ENCODE measurements at places on chromosomes 5 and 9.

DNA sequence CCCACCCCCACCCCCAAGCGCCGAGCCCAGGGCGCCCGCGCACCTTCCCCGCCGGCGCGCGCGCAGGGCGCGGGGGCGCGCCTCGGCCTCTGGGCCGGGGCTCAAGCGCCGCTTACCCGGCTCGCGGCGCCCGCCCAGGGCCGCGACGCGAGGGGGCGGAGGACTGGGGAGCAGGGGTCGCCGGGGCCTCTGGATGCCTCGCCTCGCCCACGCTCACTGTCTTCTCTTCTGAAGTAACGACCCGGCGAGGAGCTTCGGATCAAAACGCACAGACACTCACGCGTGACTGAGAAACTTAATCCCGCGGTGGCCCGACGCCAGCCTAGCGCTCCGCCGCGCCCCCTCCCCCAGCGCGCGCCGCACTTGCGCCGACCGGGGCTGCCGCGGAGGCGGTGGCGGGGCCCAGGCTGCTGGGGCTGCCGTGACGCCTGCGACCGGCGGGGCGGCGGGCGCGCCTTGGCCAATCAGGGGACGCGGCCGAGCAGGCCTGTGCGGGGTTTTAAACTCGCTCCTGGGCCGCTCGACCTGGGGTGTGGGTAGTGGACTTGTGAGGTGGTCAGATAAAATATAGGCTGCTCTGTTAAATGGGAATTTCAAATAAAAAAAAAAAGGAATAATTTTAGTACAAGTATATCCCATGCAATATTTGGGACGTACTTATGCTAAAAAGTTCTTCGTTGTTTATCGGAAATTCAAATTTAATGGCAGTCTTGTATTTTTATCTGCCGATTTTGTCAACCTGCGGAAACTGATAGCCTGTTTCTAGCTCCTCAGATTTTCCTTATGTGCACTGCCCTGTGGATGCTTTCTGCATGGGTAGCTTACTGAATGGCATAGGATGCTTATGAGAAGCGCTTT, at the start of gene MPDZ:
Gene MPDZ, minus strand, starts transcription at position 409 of the 858 bp plus-strand sequence. CDS start 29,377 bp downstream, outside the sequence.
- no peak for DNase-seq

DNA sequence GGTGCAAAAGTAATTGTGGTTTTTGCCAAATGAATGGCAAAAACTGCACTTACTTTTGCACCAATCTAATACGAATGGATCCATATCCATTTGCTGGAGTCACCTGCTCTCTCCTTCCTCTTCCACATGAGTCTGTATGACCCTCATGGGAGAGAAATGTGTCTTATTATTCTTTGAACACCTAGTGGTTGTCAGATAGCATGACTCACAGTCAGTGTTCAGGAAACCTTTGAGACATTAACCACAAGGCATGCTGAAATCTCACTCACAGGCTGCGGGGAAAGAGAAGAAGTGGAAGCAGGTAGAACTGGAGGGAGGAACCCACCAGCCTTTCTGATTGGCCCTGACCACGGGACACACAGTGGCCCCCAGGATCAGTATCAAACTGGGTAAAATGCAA, 222.8 kb upstream of the KLF4 start:
- DNase-seq, result no peak

DNA sequence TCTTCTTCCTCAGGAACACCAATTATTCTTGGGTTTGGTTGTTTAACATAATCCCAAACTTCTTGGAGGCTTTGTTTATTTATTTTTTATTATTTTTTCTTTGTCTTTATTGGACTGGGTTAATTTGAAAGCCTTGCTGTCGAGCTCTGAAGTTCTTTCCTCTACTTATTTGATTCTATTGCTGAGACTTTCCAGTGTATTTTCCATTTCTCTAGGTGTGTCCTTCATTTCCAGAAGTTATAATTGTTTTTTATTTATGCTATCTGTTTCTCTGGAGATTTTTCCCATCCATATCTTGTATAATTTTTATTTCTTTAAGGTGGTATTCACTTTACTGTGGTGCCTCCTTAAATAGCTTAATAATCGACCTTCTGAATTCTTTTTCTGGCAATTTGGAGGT, 8.8 kb upstream of the RIOK2 start:
- no peak for DNase-seq

- DNase-seq, result no peak
These were observed 432 bp downstream of the STARD4 start for GRCh38 chr5:111511831-111512374.

DNA sequence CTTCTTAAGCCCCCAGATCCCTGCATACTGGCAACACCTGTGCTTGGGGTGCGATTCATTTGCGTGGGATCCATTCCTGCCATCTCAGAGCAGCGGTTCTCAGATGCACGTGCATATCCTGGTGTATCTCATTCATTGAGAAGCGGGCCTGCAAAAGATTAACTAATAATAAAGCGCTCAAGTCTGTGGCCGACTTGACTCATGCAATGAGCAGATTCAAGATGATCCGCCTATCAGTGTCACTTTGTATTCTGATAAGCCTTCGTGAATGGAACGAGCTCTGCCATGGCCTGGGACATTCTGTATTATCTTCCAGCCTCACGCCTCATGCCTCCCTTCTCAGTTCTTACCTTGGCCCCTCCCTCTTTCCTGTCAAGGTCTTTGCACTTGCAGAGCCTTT, 22.3 kb downstream of the C1QTNF2 start:
- DNase-seq, result no peak

DNA sequence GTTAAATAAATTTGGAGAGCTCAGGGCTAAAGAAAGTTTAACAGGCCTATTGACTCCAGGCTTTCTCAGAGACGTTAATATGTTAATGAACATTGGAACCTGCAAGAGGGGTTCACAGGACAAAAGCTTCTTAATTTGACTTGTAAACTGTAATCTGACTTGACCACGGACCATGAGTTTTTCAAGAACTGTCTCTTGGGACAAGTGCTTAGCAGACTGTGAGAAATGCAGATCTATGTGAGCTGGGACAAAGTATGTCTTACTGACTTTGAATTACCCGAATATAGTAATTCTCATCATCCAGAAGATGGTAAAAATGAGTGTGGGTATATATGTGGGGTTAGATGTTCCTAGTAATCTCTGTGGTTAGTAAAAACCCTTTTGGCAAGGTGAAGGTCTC, 186.6 kb downstream of the ATP10B start:
- DNase-seq, result no peak

GRCh38 chr5:81283976-81284375, 17.4 kb upstream of the ZCCHC9 start:
- no peak for DNase-seq

- DNase-seq, result no peak
These were observed 918.6 kb upstream of the DMAC1 start for GRCh38 chr9:8718121-8718725.

DNA sequence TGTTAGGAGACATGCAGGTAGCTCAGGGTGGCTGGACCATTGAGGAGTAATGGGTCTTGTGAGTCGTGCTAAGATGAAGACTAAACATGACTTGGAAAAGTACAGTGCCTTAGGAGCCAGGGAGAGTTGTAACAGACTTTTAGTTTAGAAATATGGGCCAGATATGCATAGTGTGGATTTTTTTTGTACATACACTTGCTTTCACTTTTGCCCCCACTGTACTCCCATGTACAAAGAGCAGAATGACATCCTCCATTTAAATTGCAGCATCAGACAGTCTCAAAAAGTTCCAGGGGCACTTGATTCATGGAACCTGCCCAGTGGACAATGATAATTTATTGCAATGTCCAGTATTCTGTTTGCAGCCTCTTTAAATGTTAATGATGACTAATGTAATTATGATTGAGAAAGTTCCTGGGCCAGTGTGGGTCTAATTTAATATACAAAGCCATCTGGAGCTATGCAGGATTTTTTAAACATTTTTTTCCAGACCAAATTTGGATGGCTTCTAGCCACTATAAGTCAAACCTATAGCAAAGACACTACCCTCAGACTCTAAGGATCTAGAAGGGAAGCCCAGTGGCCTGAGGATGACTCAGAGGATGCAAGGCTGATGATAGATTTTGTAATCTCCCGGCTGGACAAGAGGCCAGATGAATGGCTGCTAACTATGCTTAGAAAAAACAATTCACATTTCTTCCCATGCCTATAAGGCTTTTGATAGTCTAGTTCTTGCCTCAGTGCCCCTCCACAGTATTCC, 80.1 kb downstream of the TRPC7 start:
- no peak for DNase-seq

DNA sequence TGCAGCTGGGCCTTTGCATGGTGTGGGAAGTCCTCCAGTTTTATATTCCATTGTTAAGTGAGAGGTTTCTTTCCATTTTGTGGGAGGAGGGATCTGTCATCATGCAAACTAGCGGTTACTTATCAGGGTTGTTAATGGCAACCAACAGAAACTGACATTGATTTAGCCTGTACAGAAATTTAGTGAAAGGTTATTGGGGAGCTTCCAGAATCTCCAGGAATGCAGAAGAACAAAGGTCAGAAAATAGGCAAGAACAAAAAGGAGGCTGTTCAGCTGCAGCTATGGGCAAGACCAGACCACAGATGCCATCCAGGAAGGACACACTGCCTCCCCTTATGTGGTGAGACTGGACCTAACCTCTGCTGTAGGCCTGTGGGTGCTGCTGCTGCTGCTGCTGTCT, 395.8 kb downstream of the KDM4C start:
- DNase-seq, result no peak

- DNase-seq, result peak; percentile 32
These were observed 24.7 kb downstream of the FNBP1 start for GRCh38 chr9:130018265-130018664.

DNA sequence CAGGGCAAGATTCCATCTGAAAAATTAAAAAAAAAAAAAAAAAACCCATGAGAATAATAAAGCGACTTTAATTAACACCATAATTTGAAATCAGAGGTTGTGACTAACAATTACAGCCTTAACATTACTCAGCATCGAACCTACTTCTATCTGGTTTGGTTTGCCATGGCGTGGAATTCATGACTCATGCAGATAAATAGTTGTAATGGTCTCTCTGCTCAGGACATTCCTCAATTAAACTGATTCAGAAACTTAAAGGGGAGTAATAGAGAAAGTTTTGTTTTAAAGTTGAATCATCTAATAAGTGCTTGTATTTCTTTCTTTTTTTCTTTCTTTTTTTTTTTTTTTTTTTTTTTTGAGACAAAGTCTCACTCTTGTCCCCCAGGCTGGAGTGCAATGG, 135.5 kb downstream of the SPATA31D1 start:
- no peak for DNase-seq

GRCh38 chr5:88159591-88159990, 109.1 kb downstream of the TMEM161B start:
- DNase-seq, result no peak

- DNase-seq, result no peak
These were observed 421.7 kb downstream of the AGTPBP1 start for GRCh38 chr9:85319936-85320656.

- DNase-seq, result no peak
These were observed 19.5 kb downstream of the ACTL7B start for GRCh38 chr9:108836319-108836718.

DNA sequence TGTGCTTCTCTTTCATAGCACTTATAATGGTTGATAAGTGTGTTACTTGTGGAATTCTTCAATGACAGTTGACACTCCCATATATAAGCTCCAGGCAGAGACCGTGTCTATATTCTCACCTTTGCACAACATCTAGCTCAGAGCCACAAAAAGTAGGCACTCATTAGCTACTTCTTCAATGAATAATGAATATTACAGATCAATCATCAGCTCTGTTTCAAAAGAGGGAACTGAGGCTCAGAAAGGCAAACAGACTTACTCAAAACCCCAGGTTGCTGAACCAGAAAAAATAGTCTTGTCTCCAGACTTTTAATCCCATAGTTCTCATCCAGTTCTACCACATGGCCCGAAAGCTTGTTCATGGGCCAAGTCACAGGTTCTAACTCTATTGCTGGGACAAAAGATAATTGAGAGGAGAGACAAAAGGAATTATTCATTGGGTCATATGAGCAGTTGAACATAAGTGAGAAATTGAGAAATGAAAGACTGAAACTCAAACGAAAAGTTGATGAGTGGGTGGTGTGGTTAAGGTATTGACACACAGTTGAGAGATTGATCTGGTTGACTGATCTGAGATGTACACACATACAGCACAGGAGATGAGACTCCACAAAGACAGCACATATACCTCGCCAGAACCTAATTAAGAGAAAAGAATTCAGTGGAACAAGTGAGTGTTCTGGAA, 381.6 kb downstream of the EFNA5 start:
- DNase-seq, result no peak

DNA sequence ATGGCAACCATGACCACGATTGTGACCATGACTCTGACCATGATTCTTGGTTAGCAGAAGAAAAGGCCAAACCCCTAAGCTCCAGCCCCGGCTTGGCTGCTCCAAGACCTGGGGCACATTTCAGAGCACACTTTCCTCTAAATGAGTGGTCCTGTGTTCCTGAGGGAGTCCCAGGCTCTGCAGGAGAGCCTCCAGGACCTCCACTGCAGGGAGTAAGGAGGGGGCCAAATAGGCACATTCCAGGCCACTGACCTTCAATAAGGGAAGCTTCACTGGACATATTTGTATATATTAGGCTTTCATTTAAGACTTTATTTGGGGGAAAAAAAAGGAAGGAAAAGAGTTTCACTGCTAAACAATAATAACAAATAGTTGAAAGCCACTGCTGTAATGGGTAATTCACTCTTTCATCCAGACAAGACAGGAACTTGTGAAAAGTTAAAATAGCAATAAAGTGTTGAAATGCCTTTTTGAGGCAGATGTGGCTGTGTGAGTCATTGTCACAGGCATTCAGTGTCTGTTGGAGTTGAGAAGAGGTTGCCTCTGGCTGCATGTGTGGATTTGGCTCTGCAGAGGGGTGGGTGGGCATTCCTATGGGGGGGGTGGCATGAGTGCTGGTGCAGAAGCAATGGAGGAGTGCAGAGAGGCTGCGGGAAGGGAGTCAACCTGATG, 63.9 kb upstream of the TGFBR1 start:
- no peak for DNase-seq

GRCh38 chr5:38347040-38347763, 88.8 kb downstream of the EGFLAM start:
- no peak for DNase-seq

GRCh38 chr5:106766916-106767315, 903.8 kb downstream of the EFNA5 start:
- DNase-seq, result no peak

- no peak for DNase-seq
These were observed 131.6 kb upstream of the TRPM3 start for GRCh38 chr9:71253011-71253410.

DNA sequence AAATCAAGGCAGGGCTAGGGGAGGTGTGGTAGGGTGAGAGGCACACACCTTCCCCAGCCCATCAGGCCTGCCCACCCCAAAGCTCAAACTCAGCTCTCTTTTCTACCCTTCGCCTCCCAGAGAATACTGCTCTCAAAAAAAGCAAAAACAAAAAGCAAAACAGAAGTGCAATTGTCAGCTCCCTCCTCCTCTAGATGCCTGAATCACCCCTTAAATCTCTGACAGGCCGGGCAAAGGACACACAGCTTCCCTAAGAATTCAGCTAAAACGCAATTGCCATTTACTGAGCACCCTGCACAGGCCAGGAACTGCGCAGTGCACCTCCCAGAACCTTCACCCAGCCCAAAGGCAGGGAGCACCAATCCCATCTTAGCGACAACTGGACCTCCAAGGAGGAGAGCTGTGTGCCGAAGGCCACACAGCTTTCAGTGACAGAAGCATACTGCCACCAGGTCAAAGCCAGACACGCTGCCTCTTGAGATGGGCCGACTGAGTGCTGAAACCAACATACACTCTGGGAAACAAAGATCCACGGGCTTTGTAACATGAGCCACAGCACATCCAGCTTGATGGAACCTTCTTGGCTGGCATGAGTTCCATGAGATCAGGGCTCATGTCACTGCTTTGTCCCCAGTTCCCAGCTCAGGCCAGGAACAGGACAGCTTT, 53.4 kb upstream of the STXBP1 start:
- DNase-seq, result no peak

All from activated T-cell treated with anti-CD3 and anti-CD28 coated beads, Interleukin-2, amount 50 U/mL, for 24 hours (primary cell).